ENCODE measurements at places on chromosomes 13 and 19. TPM values are rescaled to one million over a fixed set of nuclear protein-coding genes. Genes with fewer than 3 reads are reported as not detected.

The LMTK3 gene
- 4.1 TPM for total RNA-seq

The PSG1 gene
- total RNA-seq = 0.20 TPM

The ZNF700 gene
- total RNA-seq = 0.30 TPM

The OR7D2 gene
- total RNA-seq = 0.02 TPM

The NOTCH3 gene
- 13.6 TPM for total RNA-seq

The THSD8 gene
- total RNA-seq = 10.7 TPM

The CDC37 gene
- 196 TPM for total RNA-seq

The CLEC17A gene
- not detected for total RNA-seq

The CUL4A gene
- 51.5 TPM for total RNA-seq

The ETV2 gene
- 3.4 TPM for total RNA-seq

The ZNF763 gene
- not detected for total RNA-seq

The SHC2 gene
- total RNA-seq = 0.93 TPM

The ADGRE1 gene
- 4.7 TPM for total RNA-seq

The PSG2 gene
- 0.07 TPM for total RNA-seq

The SIGLECL1 gene
- not detected for total RNA-seq

The LYL1 gene
- 0.85 TPM for total RNA-seq

The CACNG7 gene
- total RNA-seq = 8.7 TPM

The KCNN4 gene
- 52.9 TPM for total RNA-seq

The TNFSF11 gene
- not detected for total RNA-seq

The SPACA4 gene
- total RNA-seq = not detected

The PLIN4 gene
- total RNA-seq = 0.15 TPM

The ADPRHL1 gene
- 18.6 TPM for total RNA-seq

The FNDC3A gene
- 27.5 TPM for total RNA-seq

The DIRAS1 gene
- 4.0 TPM for total RNA-seq

The KLK4 gene
- 0.17 TPM for total RNA-seq

The POU4F1 gene
- 0.78 TPM for total RNA-seq

The FLT1 gene
- total RNA-seq = 0.03 TPM

The FGF9 gene
- not detected for total RNA-seq

The PEAK3 gene
- 0.22 TPM for total RNA-seq

The DIAPH3 gene
- 7.5 TPM for total RNA-seq

The RXFP2 gene
- total RNA-seq = not detected

The C1QTNF9B gene
- not detected for total RNA-seq

The ZNF470 gene
- 1.3 TPM for total RNA-seq

The URAD gene
- total RNA-seq = not detected

The IGFL1 gene
- total RNA-seq = 2.3 TPM

The SHISA2 gene
- total RNA-seq = not detected

The TGFB1 gene
- 151 TPM for total RNA-seq

The USHBP1 gene
- total RNA-seq = not detected

The PSG4 gene
- total RNA-seq = 0.71 TPM

The ANO8 gene
- total RNA-seq = 3.4 TPM

The GRIK5 gene
- total RNA-seq = 0.45 TPM

The SERPINE3 gene
- not detected for total RNA-seq

The ZNF837 gene
- total RNA-seq = 1.1 TPM

The ERICH6B gene
- total RNA-seq = not detected
